ENCODE measurements at places on chromosomes 4 and X.

GRCh38 chrX:38820751-38821150 lies 19.5 kb downstream of the MID1IP1 start:
- no peak for DNase-seq

DNA sequence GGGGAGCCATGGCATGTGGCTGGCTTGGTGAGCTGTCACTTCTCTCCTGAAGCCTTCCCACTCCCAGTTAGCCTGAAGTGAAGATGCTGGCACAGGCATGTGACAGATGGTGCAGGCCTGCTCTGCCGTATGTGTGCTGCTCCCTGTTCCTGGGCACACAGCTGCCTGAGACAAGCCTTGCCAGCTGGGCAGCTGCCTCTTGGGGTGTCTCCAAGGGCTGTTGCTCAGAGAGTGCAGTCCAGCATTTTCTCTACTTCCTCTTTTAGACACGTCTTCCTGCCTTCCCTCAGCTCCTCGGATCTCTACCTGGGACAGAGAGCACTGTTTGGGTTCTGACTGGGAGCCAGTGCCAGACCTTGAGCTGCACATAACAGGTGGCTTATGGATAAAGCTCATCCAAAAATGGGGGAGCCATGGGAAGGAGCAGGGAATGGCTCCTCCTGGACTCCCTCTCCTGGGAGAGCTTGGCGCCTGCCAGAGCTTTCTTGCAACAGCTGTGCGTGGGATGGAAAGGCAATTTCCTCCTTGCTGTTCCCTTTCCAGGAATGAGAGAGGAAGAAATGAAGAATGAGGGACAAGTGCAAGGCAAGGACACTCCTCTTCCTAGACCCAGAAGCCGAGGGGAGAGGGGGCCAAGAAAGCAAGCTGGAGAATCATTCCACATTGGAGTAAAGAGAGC lies 132.9 kb downstream of the MSL3 start:
- DNase-seq: peak; percentile 59

GRCh38 chr4:113978105-113978504 lies 1.3 kb downstream of the ARSJ start:
- DNase-seq: no peak

DNA sequence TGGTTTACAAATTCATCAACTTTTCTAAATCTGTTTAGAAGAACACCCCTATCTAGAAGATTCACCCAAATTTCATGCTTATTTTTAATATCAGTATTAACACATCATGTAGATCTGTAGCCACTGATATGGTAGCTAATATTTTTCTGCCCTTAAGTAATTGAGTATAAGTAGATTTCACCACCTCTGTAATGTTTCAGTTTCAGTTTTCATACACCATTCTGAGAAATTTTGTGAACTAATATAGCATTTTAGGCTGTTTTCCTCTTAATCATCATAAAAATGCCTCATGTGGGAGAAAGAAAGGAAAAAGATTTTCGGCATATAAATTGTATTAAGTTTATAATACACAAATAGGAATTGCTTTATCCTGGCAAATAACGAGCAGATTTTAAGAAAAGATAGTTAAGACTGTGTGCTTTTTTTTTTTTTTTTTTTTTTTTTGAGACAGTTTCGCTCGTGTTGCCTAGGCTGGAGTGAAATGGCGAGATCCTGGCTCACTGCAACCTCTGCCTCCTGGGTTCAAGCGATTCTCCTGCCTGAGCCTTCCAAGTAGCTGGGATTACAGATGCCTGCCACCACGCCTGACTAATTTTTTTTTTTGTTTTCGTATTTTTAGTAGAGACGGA lies 21.4 kb upstream of the RBPJ start:
- DNase-seq: no peak

DNA sequence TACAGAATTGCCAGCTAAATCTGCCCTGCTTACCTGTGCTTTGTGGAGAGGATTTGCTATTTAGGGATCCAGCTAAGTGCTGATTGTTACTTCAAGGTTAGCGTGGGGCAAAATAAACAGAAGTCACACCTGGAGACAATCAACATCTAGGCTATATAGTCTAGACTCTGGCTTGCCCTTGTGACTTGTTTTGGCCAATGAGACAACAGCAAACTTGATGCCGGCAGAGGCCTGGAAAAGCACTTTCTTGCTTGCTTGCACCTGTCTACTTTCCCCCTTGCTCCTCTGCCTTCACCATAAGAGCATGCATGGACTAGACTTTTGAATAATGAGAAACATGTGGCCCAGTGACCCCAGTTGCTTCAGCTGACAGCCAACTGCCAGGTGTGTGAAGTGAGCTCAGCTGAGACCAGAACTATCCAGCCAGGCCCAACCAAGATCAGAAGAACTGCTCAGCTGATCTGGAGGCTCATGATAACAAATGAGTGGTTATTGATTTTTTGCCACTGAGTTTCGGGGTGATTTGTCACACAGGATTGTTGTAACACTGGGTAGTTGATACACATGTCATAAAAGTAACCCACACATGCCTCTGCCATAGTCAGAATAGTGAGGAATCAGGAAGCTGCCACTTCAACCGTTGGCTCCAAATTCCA lies 164.4 kb downstream of the RBMX2 start:
- DNase-seq: no peak

GRCh38 chr4:128225148-128225547 lies 62.5 kb downstream of the PGRMC2 start:
- no peak for DNase-seq

DNA sequence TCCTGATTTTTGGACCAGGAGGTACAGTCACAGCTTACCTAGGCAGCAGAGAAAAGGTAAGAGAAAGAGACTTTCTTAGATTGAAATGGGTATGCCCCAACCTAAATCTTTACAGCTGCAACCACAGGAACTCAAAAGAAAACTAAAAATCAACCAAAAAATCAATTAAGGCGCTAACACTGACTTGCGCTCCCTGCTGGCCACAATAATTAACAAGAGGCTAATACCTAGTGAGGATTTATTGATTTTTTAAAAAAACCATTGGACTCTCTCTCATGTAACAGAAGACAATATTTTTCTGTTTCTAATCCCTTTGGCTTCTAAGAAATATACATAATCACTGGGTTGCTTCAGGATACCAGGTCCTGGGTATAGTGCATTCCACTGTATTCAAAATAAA lies 153.9 kb upstream of the TENM3 start:
- no peak for DNase-seq

- DNase-seq: no peak
These were observed 241.1 kb downstream of the TACR3 start for GRCh38 chr4:103478734-103479133.

DNA sequence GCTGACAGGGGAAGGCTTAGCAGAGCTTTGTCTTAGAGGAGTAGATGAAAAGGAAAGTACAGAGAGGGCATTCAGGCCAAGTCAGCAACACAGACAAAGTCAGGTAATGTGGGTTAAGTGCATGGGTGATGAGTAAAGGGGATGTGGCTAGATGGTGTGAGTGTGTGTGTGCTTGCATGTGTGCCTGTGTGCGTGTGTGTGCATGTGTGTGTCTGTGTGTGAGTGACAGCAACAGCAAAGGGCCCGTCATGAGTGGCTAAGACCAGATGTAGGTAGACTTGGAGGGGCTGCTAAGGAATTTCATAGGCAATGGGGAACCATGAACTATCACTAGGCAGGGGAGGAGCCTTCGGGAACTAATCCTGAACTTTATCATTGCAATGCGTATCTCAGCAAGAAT lies 2.2 kb upstream of the GPR78 start:
- DNase-seq: no peak

GRCh38 chr4:169236873-169237626 lies 33.7 kb downstream of the SH3RF1 start:
- DNase-seq: no peak

DNA sequence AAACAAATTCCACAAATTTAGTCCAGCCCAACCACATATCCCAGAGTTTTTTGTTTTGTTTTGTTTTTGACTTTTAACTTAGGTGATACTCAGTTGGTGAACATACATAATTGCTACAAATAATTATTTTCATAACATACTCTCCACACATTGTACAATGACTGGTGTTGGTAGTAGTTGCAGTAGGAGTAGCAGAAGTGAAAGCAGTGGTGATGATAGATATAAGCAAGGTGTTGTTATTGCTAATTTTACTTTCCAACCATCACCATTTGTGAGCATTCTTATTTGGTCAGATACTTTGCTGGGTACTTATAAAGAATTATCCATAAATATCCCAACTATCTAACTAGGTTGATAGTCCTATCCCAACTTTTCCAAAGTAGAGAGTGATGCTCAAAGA lies 47.3 kb downstream of the ARHGAP24 start:
- no peak for DNase-seq

DNA sequence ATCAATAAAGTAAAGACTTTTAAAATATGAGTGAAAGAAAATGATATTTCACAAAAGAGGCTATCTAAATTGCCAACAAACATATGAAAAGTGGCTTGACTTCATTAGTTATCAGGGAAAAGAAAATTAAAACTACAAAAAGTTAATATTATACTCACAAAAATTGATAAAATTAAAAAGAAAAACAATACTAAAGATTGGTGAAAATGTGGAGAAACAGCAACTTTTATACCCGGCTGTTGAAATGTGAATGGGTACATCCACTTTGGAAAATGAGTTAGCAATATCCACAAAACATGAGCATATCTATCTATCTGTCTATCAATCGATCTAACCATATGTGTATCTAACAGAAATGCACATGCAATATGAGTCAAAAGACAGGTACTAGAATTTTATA lies 122.3 kb downstream of the ANAPC10 start:
- DNase-seq: no peak

All from suprapubic skin (tissue), 4 donors.